Activated T-cell treated with anti-CD3 and anti-CD28 coated beads, Interleukin-2, amount 50 U/mL, for 4 hours (primary cell): ENCODE measurements at places on chromosomes 6 and 20.

DNA sequence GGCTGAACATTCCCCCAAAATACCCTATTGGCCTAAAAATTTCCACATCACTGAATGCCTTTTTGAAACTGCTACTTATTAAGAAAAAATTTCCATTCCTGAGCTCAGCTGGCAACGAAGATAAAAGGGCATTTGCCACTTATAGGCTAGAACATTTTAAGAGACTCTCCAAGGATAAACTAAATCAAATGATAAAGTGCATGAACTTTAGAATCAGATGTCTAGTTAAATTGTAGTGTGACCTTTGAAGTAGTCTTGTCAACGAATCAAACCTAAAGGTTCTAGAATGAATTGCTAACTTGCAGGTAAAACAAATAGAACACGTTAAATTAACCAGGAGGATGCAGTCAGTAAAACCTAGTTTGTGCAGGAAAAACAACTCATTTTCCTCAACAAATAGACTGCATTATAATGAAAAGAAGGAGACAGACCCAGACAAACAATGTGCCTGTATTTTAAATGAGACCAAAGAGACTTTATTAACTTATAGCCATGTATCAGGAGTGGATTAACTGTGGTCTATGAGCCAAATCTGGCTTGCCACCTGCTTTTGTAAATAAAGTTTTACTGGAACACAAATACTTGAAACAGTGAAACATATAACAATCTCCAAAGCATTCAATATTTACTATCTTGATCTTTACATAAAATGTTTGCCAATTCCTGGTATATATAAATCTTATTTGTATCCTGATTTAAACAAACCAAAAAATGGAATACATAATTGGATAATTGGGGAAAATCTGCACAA, 184.4 kb downstream of the MEI4 start:
- no peak for DNase-seq

- no peak for DNase-seq
Observed at GRCh38 chr6:155201461-155202226, 62.2 kb upstream of the CLDN20 start.

- no peak for DNase-seq
Observed at GRCh38 chr6:160583794-160584193, 80.3 kb downstream of the LPA start.

DNA sequence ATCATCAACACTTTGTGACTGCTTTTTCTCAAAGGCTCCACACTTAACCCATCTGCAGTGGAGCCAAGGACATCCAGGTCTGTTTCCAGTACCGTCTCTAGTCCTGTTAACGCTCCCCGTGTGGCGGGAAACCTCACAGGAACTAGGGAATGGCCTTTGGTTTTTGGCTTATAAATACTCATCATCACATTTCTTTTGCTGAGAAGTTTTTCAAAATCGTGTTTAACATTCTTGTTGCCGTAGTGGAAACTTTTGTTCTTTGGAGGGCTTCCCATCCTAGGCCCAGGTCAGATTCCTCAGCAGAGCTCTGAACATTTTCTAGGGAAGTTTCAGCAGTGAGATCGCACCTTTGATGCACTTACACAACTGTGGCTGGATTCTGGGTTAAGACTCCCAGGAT, 24.6 kb downstream of the DAAM2 start:
- no peak for DNase-seq

DNA sequence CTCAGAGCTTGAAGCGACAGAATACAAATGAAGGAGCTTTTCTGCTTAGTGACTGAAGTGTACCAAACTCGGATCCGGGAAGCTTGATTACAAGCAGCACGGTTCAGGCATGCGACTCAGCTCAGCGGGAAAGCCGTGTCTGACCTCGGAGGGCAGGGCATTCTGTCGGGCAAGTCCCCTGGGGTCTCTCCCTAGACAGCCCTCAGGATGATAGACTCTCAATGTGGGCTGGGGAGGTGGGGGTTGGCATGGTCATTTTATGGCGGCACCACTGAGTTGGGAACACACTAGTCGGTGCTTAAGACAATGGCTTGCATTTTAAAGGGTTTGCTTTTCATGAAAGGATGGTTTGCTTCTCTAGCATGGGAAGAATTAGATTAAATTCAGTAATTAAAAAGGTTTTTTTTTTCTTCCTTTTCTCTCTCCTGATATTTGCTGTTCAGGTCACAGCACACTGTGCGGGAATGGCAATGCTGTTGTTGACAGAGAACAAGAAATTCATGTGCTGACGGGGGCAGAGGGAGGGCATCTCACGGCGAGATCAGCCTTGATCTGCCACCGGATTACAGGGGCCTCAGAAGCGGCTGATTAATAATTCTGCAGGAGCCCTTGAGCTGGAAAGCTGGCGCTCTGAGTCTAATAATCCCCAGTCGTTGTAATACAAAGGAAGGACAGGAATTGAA, 80.7 kb upstream of the TRAF3IP2 start:
- DNase-seq, result no peak

- DNase-seq, result no peak
Observed at GRCh38 chr20:62202083-62202395, 18.0 kb downstream of the HRH3 start.

GRCh38 chr6:29815118-29815750, 12.4 kb upstream of the HLA-G start:
- no peak for DNase-seq

DNA sequence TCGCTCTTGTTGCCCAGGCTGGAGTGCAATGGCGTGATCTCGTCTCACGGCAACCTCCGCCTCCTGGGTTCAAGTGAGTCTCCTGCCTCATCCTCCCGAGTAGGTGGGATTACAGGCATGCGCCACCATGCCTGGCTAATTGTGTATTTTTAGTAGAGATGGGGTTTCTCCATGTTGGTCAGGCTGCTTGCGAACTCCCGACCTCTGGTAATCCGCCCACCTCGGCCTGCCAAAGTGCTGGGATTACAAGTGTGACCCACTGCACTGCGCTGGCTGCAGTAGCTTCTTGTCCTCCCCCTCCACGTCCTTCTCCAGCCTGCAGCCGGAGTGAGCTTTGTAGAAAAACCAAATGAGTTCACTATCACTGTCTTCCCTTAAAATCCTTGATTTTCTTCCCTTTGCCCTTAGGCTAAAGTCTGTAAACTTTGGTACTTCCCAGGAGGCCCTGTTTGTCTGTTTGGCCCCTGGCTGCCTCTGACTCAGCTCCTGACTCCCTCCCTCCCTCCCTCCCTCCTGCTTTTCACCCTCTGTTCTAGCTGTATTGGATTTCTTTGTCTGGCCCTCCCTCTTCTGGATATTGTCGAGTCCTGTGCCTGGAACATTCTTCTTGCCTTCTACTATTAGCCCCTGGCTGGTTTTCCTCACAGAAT, 12.9 kb downstream of the PARD6B start:
- no peak for DNase-seq

GRCh38 chr6:43989581-43990146, 137.6 kb downstream of the MRPL14 start:
- no peak for DNase-seq

GRCh38 chr6:16018626-16019025, 110.3 kb upstream of the MYLIP start:
- DNase-seq, result no peak

- no peak for DNase-seq
Observed at GRCh38 chr6:82364087-82365015, 734 bp downstream of the TPBG start.

- DNase-seq, result no peak
Observed at GRCh38 chr20:58131151-58131550, 97.3 kb downstream of the ANKRD60 start.

DNA sequence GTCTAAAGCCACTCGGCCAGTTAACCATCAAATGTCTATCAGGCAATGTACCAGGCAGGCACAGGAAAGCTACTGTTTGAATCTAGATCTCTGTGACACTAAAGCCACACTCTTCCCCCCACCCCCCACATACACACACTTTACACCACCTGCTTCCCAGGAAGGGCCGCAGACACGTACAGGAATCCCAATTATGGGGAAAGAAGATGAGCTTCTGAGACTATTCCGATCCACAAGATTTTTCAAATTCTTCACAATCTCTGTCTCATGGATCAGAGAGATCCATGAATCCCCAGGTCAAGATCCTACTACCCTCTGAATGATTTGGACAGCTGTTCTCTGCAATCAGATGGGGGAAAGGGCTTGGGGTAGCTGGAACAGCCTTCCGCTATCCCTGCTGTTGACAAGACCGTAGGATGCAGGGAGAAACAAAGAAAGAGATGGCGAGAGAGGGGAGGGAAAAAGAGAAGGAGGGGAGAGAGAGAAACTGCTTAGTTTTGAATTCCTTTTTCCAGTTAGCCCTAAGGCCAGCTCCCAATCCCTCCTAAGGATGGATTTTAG, 25.4 kb upstream of the RIMS4 start:
- DNase-seq, result no peak

DNA sequence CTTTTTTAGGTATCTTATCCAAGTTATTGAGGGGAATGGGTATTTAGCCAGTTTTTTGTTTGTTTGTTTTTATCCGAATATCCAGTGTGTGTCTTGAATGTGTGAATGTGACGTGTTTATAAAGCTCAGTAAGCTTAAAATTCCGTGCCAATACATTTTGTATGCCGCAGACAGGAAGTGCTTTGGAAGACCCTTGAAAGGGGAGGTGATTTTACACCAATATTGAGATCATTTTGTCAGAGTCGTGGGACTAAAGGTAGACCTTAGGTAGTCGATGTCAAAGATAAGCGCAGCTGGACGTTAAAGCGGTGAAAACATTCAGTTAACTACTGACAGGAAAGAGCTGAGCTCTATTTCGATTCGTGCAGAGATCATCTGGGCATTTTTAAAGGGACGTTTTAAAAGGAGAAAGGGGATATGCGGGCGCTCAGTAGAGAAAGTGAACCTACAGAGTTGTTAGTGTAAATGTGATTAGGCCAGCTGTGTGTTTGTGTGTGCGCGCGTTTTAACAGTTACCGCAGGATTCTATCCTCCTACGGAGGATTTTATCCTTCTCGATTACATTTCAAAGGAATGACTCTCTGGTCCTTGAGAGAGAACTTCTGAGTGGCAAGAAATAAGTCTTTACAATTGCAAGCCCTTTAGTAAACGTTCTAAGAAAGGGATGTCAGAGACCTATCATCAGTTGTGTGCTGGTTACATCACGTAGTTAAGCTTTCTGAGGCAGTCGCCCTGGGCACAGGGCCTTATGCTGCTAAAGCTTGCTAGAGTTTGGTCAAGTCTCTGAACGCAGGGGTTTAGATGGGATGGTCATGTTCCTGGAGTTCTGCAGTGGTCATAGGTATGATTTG, 625 bp upstream of the ECHDC1 start:
- DNase-seq, result no peak

DNA sequence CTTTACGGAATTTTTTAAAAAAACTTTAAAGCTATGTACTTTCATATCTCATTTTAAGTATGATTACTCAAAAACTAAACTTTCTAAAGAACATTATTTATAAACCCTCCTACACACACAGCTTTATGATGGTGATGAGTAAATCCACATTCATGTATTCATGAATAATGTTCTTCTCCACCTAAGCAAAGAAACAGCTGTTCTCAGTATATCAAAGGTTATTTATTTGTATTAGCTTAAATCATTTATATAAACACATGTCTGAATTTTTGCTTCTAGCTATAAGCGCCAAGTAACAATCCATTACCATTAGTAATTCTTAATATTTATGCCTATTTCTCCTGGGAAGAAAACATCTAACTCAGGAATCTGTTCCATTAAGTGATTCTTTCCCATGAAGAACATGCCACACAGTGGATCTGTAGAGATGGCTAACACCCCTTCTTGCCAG, 63.3 kb downstream of the SMLR1 start:
- DNase-seq, result no peak

DNA sequence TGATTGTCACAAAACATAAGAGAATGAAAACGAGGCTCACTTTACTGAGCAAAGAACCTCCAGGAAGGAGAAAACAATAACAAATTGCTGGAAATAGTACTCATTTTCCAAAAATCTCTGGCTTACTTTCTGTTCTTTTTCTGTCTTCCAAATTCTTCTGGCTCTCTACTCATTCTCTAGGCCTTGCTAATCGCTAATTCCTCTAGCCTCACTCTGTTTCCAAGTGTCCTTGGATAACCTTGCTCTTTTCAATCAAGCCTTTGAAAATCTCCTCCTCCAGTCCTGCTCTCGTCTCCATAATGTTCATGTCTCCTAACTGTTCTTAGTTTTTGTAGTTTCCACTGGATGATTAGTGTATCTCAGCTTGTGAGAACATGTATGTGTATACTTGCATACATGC, 96.2 kb upstream of the MAP7 start:
- DNase-seq, result no peak
